ENCODE measurements at places on chromosomes 7 and 10.
A peak's percentile ranks its signal among the peaks of the same experiment; 100 is the strongest.

DNA sequence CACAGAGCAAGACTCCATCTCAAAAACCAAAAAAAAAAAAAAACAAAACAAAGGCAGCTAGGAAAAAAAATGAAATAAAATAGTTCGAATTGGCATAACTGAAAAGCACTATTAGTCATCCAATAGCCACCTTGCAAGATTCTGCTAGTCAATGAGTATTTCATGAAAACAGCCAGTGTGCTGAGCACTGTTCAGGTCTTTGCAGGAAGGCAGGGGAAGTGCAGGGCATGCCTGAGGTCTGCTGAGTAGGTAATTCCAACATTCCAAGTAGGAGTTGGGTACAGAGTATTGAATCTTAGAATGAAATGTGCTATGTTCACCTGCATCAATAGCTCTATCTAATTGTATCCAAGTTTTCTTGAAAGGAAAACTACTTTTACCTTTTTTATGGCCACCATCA is 22.9 kb downstream of the ABRAXAS2 start:
- no peak for DNase-seq

DNA sequence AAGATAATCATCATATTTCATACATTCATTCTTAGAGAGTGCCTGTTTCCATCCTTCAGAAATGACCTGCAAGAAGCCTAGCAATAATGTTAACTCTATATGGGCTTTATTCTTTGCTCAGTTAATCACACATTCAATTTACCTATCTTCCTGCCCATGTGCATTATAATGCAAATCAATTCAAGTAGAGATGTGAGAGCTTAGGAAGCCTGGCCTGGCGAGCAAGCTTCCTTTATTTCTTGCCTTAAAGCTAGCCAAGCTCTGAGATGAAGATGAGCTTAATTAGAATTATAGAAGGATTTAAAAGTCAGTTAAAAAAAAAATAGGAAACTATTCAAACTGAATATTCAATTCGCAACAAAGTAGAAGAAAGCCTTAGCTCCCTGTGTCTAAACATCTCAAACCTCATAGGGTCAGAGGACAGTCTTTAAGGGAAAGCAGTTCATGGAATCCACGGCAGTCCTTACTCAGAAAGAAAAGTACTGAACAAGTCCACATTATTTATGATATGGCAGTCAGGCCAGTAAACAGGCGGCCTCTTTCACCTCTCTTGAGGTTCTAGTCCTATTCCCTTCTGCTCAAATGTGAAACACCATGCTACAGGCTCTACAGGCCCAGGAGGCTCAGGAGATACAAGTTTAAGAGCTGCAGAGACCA is 214.1 kb downstream of the TFEC start:
- no peak for DNase-seq

DNA sequence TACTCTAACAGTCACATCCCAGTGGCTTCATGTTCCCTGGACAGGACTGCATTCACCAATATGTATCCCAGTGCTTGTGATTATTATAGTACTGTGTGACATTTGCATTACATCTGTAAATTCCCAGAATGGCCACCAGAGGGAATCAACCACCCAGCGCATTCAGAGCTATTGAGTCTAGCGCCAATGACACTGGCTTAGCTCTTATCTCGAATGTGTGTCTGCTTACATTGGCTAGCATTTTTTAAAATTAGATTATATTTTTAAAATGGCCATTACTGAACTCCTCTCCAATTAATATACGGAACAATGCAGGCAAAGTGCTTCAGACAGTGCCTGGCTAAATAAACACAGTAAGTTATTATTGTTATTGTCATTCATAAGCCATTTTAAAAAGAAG is 36.3 kb downstream of the TRIL start:
- peak; percentile 68 for DNase-seq

DNA sequence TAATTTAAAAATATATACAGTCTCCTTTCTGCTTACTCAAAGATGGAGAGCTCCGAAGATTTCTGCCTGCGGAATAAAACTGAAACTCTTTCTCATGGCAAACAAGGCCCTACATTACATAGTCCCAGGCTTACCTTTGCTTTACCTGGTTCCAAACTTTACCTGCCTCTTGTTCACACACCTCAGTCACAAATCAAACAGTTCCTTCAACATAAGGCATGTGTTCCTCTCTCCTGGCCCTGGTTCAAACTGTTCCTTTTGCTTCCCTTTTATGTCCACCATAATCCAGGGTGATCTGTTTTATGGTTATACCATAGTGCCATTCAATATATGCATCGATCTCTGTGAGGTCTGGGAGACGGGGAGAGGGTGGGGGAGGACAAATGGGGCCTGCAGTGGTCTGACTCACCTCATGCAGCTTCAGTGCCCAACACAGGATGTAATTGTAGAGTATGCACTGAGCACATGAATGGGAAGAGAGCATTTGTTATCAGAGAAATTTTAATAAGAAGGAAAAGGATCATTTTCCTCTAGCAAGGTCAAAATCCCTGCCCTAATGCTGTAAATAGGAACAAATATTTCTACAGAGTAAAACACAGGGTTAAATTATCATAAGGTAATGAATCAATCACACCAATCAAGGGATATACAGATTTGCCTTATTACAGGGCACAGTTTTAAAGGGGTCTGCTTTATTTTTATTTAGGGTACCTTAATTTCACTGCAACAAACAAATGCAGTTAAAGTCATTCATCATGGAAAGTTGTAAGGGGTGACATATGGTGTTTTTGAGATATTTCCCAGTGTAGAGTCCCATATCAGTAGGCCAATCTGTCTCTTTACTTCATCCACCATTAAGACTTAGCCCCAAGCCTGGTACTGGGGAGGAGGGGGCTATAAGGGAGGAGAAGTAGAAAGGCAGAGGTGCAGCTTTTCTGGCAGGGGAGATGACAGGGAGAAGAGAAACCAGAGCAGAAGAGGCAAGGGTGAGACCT is 88.8 kb upstream of the PDE1C start:
- DNase-seq = peak; percentile 38
